ENCODE measurements at places on chromosomes 5 and 9.
A peak's percentile ranks its signal among the peaks of the same experiment; 100 is the strongest.

- no peak for DNase-seq
Measured at GRCh38 chr9:8895861-8896224, 1096.3 kb upstream of the DMAC1 start.

DNA sequence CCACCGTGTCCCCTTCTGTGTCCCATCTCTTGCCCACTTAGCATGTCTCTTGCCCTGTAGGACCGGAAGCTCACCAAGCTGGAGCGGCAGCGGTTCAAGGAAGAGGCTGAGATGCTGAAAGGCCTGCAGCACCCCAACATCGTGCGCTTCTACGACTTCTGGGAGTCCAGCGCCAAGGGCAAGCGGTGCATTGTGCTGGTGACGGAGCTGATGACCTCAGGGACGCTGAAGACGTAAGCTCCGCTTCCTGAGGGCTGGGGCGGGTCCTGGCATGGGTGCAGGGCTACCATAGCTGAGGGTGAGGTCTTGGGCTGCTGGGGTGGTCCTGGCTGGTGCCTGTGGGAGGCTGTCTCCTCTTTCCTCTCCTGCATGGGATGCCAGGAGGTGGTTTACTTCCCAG, 45.7 kb downstream of the WNK2 start:
- no peak for DNase-seq

- DNase-seq, result no peak
Measured at GRCh38 chr5:1769752-1770442, 29.7 kb downstream of the MRPL36 start.

DNA sequence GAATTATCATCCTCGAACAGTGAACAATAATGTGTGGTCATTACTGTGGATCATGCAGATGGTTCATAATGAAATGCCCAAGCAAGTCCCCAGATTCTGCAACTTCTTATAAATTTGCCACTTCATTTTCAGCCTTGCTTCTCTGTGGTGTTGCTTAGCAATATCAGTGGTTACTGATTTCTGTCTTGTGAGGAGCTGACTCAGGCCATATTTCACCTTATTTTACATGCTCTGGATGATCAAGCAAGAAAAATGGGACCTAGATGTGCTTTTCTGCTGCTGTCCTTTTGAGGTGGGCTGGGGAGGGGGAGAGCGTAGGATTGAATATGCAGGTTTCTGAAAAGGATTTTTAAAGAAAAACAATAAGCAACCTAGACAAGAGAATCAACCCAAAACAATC, 188.3 kb downstream of the SLC24A2 start:
- DNase-seq, result no peak

GRCh38 chr5:31706186-31706585, 67.3 kb downstream of the PDZD2 start:
- no peak for DNase-seq

DNA sequence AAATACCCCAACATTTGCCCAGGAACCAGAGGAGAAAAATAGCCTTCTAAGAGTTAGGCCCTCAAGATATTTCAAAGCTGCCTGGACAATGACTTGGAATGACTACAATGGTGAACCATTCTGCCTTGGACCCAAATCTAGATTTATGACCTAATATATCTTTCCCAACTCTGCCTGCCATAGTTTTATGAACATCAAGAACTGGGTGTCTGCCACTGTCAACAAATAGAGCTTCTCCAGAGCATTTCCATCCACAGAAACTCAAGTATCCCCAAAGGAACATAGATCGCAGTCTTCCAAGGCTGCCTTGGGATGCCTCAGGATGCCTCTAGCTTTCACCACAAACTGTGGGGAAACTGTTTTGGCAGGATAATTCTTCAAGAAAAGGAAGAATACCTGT, 48.2 kb upstream of the NFIB start:
- DNase-seq, result peak; percentile 28

GRCh38 chr9:79134654-79135053, 437.1 kb upstream of the TLE4 start:
- DNase-seq, result no peak

DNA sequence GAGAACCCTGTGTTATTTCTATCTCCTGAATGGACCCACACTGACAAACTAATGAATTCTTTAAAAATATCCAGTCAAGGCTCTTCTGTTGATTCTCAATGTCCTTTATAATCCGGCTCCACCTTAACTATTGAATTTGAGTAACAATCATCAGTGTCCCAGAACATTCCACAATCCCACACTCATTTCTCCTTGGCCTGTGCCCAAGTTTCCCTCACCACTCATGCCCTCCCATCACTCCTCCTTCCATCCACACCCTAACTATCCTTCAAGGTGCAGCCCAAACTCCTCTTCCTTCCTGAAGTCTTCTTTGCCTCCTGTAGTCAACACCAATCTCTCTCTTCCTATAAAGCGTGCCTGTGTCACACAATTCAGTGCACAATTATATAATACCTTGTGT, 106.1 kb downstream of the NUDT12 start:
- DNase-seq, result no peak

- DNase-seq, result no peak
Measured at GRCh38 chr5:173971681-173972345, 17.2 kb upstream of the C5orf47 start.

GRCh38 chr5:166127766-166128570, 2163.5 kb upstream of the WWC1 start:
- DNase-seq, result no peak

DNA sequence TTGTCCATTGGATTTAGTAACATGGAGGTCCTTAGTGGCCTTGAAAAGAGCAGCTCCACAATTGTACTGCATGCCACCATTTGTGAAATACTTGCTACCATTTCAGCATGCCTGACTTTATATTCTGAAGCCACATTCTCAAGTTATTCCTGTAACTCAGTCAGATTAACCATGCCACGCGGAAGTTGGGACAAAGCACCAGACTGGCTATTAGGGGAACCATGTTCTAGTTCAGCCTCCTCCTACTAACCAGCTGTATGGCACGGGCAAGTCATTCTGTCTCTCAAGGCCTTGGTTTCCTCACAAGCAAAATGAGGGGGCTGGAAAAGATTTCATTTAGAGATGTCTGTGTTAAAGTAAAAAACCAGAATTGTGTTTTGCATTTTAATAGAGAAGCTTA, 418.0 kb downstream of the PLK2 start:
- DNase-seq, result no peak

GRCh38 chr5:106134549-106134948, 1536.2 kb downstream of the EFNA5 start:
- no peak for DNase-seq

GRCh38 chr5:136047858-136048257, 19.1 kb downstream of the TGFBI start:
- peak; percentile 23 for DNase-seq

GRCh38 chr5:111347021-111347420, 122.8 kb downstream of the CAMK4 start:
- no peak for DNase-seq

DNA sequence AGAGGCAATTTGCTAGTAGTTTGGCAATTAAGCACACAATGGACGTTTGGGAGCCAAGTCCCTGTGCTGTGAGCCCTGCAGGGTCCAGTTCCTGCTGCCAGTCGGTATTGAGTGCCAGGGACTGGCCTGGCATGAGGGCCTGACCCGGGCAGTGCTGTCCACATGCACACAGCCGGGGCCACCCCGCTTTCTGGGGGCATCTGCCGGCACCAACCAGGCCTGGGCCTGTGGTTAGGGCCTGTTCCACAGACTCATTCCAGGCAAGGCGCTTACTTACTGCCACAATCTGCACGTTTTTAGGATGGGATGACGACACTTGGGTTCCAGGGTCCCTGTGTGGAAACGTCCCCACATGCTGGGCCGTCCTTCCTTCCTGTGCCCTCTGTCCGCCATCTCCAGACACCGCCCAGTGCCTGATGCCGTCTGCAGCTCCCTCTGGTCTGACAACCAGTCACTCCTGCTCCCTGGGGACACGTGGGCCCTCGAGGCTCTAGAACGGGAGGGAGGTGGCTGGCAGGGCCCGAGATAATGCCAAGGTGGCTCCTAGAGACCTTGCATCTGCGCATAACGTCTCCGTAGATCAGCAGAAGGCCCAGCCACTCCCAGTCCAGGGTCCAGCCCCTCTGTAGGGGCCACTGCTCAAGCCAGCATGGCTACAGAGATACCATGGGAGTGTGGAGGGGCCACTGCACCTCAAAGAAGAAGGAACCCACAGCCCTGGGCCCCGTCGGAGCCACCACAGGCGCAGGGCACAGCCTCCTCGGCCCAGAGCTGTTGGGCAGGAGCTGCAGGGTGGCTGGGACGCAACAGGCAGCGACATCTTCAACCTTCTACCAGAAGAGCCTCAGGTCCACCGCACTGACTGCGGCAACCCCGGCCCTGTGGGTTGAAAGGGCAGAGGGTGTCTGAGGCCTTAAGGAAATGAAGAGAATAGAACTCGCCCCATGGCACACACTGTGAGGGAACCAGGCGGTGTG, 24.7 kb downstream of the SLC9A3 start:
- DNase-seq, result no peak

DNA sequence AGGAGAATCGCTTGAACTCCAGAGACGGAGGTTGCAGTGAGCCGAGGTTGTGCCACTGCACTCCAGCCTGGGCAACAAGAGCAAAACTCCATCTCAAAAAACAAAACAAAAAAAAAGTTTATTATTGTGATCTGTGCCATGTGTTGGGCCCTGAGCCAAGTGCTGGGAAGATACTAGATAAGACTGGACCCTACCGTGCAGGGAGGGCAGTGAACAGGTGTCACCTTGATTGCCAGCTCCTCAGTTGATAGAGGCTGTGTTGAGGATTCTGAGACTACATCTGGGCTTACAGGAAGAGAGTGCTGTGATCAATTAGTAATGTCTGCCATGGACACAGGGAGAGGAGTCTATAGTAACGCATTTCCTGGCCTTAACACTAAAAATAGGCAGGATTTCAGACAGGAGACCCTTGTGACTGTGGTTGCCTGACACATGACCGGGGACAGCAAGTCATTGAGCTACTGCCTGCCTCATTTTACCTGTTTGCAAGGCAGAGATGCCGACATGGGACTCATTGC, 201.5 kb downstream of the C9orf50 start:
- no peak for DNase-seq

- no peak for DNase-seq
Measured at GRCh38 chr5:92775711-92776615, 805.1 kb downstream of the NR2F1-AS1 start.

GRCh38 chr9:2022560-2022959, 7.4 kb downstream of the SMARCA2 start:
- DNase-seq, result no peak

GRCh38 chr9:136339173-136339957, 12.0 kb downstream of the GPSM1 start:
- DNase-seq, result no peak

GRCh38 chr5:36073595-36074216, 7.0 kb upstream of the UGT3A2 start:
- DNase-seq, result no peak

DNA sequence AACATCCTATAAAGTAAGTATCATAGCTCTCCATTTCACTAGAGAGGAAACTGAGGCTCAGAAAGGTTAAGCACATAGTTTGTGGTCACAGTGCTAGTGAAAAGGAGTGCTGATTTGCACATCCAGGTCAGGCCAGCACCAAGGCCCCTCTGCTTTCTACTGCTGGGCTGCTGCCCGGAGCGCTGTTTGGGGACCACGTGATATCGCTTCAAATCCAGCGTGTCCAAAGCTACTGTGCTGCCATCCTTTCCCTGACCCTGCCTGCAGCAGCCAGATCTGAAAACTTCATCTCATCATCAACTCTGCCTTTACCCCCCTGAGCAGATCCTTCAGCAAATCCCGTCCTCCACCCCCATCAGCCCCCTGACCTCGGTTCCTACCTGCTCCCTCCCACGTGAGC, 40.7 kb upstream of the AKNA start:
- no peak for DNase-seq

DNA sequence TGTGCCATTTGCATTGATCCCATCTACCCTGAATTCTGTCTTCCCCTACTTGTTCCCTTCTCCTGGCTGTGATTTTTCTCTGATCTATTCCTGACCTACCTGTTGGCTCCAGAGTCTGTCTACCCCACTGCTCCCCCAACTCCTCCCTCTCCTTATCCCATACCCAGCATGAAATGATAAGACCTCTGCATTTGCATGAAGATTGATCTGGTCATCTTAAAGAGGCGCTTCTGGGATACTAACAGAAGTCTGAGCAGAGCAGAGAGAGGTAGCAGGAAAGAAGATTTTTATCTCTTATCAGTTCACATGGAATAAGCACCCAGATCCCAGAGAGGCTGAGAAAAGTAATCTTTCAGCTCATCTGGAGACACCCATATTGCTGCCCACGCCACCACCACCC, 18.3 kb upstream of the GLIPR2 start:
- DNase-seq, result no peak

- DNase-seq, result no peak
Measured at GRCh38 chr9:112618385-112619009, 99.4 kb downstream of the INIP start.

DNA sequence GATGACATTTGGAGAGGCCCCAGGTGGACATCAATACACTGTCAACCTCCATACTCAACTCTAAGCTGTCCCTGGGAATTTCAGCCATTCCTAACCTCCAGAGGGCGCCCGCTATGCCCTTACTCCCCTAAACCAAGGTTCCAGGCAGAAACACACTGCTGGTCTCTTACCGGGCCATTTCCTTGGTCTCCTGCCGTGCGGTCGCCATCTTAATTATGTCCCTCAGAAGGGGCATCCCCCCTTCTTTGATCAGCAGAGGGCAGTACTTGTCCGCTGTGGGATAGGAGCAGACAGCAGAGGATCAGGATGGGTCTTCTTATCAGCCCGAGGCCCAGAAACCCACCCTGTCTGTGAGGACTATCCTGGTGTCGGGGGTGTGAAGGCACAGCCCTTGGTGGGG, 9.3 kb upstream of the ZDHHC12 start:
- no peak for DNase-seq

- DNase-seq, result no peak
Measured at GRCh38 chr9:120742951-120743416, 28.7 kb upstream of the MEGF9 start.

DNA sequence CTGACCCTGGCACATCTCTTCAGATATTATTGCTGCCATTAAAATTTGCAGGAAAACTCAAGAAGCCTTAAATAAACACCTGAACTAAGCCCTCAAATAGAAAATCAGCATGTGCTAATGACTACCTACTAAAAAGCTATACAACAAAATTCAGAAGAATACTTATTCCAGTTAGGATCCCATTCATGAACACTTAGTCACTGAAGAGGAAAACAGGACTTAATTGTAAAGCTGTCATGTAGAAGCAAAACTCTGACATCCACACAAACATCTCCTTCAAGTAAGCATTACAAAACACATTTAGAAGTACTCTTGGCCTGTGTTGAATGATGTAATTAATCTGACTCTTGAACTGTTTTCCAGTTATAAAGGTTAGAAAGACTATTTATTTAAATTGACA, 19.9 kb downstream of the ELL2 start:
- no peak for DNase-seq

DNA sequence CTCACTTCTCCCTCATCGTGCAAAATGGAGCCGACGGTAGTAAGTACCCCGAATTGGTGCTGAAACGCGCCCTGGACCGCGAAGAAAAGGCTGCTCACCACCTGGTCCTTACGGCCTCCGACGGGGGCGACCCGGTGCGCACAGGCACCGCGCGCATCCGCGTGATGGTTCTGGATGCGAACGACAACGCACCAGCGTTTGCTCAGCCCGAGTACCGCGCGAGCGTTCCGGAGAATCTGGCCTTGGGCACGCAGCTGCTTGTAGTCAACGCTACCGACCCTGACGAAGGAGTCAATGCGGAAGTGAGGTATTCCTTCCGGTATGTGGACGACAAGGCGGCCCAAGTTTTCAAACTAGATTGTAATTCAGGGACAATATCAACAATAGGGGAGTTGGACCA, 979 bp downstream of the PCDHGA12 start:
- DNase-seq, result no peak
